Mesendoderm (in vitro differentiated cells): ENCODE measurements at places on chromosomes 7 and 10.

- DNase-seq = no peak
These were observed 68.2 kb upstream of the CDK1 start for GRCh38 chr10:60710041-60710440.

- DNase-seq = no peak
These were observed 638.0 kb upstream of the MKI67 start for GRCh38 chr10:128764190-128764589.

DNA sequence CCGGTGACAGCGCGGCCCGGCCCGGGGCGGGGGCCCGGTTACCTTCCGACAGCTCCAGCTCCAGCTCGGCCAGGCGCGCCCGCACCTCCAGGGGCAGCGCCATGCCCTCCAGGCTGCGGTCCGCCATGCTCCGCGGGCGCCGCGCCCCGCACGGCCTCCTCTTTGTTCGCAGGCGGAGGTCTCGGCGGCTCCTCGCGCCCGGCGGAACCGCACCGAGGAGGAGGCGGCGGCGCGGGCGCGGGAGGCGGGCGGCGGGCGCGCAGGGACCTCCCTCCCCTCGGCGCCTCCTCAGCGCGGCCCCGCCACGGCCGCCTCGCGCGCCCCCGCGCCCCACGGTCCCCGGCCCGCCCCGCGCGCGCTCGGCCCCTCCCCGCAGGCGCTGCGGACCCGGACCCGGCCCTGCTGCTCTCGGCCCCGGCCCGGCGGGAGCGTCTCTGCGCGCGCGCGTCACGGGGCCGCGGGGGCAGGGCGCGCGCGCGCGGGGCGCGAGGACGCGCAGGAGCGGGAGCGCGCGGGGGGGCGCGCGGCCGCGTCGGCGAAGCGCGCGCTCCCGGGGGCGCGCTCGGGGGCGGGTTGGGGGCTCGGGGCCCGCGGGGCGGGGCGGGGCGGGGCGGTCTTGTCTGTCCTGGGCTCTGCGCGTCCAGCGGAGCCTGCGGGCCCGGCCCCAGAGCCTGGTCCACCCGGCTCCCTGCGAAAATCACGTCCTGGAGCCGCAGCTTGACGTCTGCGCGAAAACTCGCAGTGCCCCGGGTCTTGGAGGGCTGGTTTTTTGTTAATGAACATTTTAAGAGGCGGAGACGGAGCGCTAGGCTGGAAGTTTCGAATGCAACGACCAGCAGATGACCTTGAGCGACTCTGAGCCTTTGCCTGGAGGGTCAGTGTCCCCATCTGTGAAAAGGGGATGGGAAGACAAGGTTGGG is at the start of gene DIP2C:
Gene DIP2C, minus strand, starts transcription at position 217 of the 920 bp plus-strand sequence. Its CDS starts 90 bp downstream, at position 127.
- peak; percentile 70 for DNase-seq

DNA sequence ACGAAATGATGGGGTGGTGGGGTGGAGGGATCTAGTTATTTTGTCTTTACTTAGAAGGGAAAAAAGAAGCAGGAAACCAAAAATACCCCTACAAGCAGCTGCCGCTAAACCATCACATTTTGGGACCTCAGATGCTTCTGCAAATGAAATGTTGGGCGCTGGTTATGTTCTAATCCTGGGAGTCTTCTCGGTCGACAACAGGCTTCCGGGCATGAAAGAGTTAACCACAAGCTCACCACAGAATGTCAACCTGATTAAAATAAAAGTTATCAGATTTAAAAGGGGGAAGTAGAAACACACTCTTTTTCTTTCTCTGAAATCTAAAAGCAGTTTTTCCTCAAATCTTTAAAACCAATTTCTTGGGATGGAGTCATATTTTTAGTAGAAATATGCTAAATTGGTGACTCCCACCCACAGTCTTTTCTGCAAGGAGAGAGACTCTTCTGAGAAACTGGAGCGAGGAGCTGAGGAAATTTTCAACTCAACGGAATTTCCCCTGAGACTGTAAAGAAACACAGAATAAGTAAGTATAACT is 16.8 kb downstream of the IL2RA start:
- DNase-seq = no peak

GRCh38 chr10:26696786-26697162 is 727 bp upstream of the PDSS1 start:
- no peak for DNase-seq

- DNase-seq = no peak
These were observed 12.9 kb upstream of the STN1 start for GRCh38 chr10:103930881-103931280.

DNA sequence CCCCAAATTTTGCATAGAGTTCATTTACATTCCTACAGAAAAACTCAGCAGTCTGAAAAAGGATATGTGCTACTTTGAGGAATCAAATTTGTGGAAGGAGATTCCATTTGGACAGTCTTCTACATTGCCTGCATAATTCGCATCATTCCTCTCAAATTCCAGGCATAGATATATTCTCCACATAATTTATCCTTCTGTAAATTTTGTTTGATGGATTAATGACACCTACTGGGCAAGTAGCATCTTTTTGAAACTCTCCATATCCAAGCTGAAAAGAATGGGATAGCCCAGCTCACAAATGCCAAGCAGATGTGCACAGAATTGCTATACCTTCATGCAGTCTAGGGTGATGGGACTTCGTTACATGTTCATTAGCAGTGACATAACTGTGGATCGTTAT is 515.3 kb downstream of the AUTS2 start:
- no peak for DNase-seq

DNA sequence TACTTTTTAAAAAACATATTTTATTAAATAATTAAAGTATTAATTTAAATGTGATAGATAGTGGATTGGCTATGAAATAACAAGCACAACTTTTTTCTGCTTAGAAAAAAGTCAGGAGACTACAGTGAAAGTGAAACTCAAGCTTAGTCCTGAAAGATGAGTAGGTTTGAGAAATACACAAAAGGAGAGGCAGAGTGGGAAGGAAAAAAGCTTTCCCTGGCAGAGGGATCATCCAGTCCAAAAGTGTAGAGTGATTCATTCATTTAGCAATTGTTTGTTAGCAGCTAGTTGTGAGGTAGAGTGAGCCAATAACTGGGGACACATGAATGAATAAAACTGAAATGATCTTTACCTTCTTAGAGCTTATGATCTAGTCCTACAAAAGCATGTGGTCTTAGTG is 93.5 kb downstream of the FOXP2 start:
- no peak for DNase-seq

- DNase-seq = no peak
These were observed 10.9 kb downstream of the NUB1 start for GRCh38 chr7:151352512-151352911.

DNA sequence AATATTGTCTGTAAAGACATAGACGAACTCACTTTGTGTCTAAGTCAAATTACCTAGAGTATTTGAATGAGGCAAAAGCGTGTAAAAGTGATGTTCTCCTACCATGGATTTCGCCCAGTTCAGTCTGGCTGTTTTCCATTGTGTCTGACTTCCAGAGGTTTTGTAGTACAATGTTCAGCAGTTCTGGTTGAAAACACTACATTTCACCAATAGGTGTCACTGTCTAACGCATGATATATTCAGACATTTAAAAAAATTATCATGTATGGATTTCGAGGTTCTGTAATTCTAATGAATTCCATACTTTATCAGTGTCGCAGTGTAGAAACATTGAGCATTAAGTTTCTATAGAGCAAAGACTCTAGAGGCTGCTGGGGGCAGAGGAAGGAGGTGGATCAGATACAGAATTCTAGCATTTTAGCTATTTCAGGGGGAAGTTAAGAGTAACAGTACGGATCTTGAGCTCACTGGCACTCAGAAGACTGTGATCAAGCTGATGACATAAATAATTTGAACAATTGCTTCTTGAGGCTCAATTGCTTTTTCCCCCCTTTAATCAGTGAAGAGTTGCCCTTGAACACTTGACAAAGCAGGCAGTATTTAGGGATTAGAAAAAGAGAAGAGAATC is 196.9 kb upstream of the RHOBTB1 start:
- peak; percentile 41 for DNase-seq

DNA sequence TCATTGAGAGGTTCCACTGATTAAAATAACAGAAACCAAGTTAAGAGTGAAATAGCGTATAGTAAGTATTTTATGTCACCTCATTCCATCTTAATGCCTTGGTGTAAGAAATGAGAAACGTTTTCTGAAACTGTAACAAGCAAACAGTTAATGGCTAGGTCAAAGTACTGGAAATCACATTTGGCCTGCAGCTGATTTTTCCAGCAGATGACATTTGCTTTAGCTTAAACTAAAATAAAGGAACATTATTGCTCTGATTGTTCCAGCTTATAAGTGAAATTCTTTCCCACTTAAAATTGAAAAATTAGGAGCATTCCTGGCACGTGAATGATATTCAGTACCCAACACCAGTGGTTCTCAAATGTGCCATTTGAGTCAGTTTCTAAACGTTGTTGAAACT is 213.6 kb upstream of the DPP6 start:
- DNase-seq = no peak

DNA sequence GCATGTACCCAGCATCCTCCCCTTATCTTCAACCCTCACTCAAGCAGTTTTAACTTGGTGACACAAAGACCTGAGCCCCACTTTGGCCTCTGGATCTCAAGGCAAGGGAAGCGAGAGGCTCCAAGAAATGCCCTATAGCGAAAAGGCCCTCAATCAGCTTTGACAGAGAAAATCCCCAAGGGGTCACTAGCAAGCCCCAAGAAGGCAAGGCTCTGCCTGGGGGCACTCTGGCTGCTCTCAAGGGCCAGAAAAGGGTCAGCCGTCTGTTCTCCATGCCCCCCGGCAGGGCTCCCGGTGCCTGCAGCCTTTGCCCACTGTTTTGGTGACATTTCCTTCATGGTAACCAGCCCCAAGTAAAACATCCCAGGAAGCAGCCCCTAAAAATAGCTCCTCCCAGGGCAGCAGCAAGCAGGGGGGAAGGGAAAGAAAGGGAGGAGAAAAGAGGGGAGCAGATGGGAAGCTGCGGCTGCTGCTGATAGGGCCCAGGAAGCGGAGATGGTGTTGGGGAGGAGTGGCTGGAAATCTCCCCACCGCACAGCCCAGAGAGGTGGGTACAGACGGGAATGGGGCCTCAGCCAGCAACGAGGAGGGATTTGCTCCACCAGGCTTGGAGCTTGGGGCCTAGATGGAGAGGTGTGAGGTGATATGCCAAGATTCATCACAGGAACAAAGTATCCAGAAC is 7.1 kb downstream of the CAMK2G start:
- DNase-seq = no peak

GRCh38 chr7:19776981-19777380 is 3.6 kb upstream of the TMEM196 start:
- DNase-seq = peak; percentile 2

GRCh38 chr10:113782367-113782766 is 30.9 kb downstream of the PLEKHS1 start:
- no peak for DNase-seq

DNA sequence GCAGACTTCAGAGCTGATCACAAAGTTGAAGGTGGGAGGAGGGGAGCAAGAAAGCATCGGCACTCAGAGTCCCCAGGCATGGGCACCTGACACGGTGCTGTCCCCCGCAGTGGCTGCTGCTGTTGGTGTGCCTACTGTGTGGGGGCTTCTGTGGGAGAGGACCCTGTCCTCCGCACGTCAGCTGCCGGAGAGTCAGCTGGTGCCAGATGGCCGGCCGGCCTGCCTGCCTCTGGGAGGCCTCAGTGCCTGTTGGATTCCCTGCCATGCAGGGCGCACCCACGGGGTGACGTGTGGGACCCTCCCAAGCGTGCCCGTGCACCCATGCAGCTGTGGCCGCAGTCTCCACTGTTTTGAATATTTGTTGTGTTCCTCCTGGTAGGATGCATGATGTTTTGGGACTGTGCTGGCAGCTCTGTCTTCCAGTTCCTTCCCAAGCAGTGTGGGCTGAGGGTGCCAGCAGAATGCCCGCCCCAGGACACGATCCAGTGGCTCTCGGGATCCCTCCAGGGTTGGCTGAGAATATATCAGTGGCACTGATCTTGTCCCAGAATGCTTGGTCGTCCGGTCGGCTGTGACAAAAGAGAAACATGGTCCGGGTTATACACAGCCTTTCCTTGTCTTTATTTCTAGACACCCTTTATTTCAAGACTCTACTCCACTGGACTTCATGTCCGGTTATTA is 185.6 kb downstream of the MGMT start:
- DNase-seq = no peak

DNA sequence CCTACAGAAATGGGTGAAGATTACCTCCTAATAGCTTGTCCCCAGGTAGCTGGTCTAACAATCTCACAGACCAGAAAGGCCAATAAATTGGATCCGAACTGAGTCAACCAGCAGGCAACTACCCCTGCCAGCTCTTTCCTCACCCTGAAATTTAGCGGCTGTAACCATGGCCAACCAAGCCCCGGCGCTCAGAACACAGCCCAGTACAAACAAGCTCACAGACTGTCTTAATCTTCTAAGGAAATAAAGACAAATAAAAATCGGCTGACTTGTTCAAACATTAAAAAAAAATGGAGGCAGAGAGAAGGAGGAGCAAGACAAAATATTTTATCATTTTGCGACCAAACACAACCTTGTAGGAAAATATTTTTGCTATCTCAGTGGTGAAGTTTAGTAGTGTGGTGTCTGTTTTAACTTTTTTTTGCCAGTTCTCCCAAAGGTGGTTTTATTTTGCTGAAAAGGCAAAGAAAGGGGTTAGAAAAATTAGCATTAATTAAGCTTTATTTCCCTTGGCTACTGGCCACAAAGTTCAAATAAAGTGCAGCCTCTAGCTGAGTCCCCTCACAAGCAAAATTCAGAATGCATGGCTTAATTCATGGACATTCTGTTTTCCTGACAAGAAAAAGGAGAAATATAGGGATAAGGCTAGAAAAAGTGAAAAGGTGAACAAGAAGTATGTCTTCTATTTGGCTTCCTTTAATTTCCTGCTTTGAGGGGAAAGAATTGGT is 313.0 kb upstream of the NPVF start:
- no peak for DNase-seq

- no peak for DNase-seq
These were observed 75.2 kb downstream of the ZNF22 start for GRCh38 chr10:45075826-45076380.

DNA sequence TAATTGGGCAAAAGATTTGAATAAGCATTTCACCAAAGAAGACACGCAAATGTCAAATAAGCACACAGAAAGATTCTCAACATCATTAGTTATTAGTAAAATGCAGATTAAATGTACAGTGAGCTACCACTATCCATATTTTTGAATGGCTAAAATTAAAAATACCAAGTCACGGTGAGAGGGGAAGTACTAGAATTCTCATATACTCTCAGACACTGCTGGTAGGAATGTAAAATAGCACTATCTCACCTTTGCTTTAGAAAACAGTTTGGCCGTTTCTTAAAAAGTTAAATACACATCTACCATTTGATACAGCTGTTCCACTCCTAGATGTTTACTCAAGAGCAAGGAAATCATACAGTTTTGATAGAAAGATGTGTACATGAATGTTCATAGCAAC is 115.8 kb upstream of the CELF2 start:
- peak; percentile 4 for DNase-seq
